Right lobe of liver (tissue), 6 donors: ENCODE measurements at places on chromosomes 3 and 15. TPM values are rescaled to one million over a fixed set of nuclear protein-coding genes. Genes with fewer than 3 reads are reported as not detected.

Gene P2RY12
- total RNA-seq: 1.1 TPM

Gene CFAP100
- not detected for total RNA-seq

Gene TEX55
- total RNA-seq: not detected

Gene KCNMB3
- 2.3 TPM for total RNA-seq

DNA sequence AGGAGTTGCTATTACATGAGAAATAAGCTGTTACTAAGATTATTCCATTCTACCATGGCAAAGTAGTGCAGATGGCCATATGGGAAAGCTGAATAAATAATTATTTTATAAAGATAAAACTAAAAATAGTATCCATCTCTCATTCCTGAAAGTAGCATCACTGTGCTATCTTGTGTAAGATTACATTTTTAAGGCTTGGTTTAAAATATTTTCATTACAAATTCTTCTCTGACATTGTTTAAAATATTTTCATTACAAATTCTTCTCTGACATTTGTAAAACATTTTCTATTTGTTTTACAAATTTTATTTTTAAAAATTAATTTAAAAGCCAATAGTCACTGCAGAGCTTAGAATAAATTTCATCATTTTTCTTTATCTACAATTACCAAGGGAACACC is 665.5 kb upstream of the NAALADL2 start:
- no peak for DNase-seq

DNA sequence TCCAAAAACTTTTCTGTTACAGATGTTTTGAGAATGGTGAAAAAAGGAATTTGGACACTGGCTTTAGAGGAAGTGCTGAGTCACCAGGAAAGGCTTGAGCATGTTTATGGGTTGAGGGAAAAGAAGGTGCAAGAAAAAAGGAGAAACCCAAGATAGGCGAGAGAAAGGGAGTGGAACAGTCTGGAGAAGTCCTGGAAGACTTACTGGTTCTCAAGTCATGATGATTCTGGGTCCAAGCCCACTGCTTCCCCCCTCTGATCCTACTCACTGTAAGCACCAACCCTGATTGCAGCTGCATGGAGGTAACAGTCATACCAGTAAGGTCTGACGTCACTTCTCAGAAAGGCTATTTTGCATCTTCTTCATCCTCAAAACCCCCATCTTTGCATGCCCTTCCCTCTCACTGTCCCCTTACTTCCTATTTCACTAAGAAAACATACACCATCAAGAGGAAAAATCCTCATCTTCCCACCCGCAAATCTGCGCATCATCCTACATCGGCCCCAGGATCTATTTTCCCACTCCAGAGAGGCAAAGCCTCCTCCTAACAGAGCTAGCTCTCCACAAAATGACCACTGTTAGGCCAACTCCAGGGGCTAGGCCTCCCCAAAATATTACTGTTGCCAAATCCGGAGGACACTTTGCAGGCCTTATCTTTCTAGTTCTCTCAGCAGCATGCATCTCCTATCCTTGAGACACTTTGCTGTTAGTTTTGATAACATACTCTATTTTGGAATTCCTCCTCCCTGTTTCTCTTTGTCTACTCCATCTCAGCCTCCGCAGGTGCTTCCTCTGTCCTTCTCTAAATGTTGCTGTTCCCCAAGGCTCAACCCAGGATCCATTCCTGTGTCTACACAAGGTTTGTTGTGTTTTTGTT is 3.2 kb upstream of the ATP13A3 start:
- no peak for DNase-seq

- no peak for DNase-seq
Observed at GRCh38 chr3:189563853-189564563, 67.2 kb upstream of the TP63 start.

- no peak for DNase-seq
Observed at GRCh38 chr3:191133359-191133758, 65.7 kb upstream of the OSTN start.
